ENCODE measurements at places on chromosomes 2 and 18.

DNA sequence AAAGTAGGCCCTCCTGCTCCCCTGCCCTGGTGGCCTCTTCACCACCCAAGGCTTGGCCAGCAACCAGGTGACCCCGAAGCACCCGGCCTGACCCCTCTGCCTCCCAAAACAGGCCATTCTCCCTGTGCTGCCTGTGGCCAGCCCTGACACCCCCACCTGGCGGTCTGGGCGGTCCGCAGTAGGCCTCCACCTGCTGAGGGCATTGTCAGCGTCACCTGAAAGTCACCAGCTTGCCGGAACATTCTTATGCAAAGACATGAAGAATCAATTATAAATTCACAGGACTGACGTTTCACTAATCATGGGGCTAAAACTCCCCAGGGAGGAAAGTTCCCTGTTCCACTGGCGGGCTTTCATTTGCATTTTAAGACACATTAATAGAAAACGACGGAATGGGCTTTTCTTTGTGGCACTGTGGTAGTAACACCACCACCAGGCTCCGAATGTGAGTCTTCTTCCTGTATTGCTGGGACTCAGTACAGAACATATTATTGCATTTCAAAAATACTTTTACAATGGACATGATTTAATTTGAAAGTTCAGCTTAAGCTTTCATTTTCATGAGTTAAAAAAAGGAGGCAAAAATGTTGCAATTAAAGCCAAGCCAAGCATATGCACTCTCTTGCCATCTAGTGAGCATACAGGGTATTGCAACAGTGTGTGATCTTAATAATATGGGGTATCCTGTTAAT is 57.4 kb downstream of the ADI1 start:
- no peak for DNase-seq

DNA sequence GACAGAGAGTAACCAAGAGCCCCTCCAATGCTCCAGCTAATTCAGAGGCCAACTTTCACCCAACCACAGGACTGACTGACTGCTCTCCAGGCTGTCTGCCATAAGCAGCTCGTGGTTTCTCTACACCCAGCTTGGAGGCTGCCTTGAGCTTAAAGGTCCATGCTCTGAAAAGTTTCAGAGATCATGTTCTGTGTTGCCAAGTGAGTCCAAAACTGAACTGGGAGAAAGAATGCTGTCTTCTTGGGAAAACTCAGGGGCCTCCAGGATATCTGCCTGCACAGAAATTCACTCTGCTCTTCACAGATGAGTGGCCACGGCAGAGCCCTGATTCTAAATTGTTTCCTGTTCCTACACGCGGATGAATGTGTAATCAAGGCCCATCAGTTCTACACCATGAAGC is 51.1 kb downstream of the LPIN2 start:
- DNase-seq: no peak

GRCh38 chr18:58175122-58175785 is 131.2 kb downstream of the NEDD4L start:
- no peak for DNase-seq

GRCh38 chr18:56702946-56703345 is 51.8 kb downstream of the WDR7 start:
- DNase-seq: no peak

DNA sequence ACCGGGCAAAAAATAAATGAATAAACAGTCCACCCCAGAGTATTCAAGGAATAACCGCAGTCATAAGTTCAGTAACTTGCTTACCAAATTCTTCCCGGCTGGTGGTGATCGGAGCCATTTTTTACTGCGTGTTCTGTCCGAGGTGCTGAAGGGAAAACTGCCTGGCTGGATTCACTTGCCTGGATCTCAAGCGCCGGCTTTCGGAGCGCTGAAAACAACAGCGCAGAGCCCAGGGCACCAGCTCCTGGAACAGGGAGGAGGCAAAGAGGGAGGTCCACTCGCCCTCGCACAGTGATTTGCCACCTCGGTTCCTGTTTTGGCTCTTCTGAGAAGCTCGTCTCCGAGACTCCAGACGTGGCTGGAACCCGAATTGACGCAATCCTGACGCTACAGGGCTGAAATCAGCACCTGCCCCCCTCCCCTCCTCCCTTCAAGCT is at the start of gene SYT4:
Gene SYT4 (minus strand): TSS at position 327 of the 437 bp plus-strand sequence. CDS start 209 bp downstream, at position 118.
- no peak for DNase-seq

DNA sequence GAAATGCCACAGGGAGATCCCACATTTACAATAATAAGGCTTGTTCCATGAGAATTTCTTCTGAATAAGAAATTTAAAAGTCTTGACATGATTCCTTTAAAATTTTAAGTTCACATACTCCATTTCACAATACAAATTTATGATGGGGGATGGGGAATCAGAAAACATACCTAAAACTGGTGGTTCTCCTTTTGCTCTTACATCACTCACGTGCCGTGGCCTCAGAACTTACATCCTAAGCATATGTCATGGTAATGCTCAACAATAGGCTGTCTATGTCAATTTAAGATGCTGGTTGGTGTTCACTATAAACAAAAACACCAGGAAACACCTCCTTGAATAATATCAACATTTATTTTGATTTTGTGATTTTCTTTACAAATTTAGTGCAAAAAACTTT is 12.8 kb downstream of the UPP2 start:
- no peak for DNase-seq

GRCh38 chr18:8816816-8817215 is 111.5 kb downstream of the MTCL1 start:
- no peak for DNase-seq

- DNase-seq: no peak
Observed at GRCh38 chr2:7083580-7084509, 166.6 kb downstream of the RNF144A start.

DNA sequence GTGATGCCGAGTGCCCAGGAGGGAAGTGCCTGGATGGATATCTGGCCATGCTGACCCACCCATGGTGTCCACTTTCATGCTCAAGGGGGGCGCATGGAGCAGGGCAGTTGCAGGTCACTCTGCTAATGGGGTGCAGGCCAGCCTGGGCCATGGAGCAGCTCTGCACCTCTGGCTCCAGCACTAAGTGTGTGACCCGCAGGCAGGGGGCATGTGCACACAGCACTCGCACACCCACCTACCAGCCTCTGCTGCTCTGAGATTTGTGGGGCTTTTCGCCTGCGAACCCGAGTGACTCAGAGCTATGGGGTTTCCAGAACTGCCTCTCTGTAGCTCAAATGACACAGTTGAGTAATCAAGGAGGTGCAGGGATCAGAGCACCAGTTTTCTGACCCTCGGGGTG is 66.2 kb downstream of the CYP26B1 start:
- DNase-seq: no peak

DNA sequence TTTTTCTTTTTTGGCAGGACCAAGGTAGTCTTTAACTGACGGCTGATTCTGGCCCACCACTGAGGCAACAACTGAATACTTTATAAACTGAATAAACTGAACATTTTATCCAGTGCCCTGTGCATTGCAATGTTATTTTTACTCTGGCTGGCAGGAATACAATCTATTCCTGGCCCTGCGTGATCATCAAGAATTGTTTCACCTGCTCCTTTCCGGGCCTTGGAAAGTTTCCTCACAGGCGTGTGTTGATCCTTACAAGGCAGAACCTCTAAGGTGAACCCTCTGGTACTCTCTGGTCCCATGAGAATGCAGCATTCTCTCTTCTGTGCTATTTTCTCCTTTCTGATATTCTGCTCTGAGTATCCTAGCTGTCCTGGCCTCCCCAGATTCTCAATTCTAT is 113.7 kb upstream of the KLHL29 start:
- DNase-seq: no peak

- DNase-seq: no peak
Observed at GRCh38 chr2:145905371-145905770, 1385.5 kb upstream of the ZEB2 start.

GRCh38 chr2:19476327-19476726 is 117.9 kb upstream of the OSR1 start:
- no peak for DNase-seq

GRCh38 chr2:33680644-33681363 is 81.7 kb upstream of the FAM98A start:
- DNase-seq: no peak

DNA sequence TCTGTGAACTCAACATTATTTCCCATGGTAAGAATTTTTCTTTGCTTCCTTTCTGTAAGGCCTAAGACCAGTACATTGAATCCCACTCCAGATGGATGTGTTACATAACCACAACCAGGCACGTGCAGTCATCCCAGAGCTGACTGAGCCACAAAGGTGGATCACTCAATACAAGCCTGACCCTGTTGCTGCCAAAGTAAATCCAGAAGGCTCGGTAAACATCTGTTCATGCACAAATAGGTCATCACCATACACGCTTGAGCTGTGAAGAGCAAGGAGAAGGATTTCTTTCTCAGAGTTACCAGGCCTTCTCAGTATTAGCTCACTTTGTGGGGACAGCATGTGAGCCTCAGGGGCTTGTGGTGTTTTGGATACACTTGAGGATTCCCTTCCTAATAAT is 791.4 kb upstream of the FANCL start:
- DNase-seq: no peak

DNA sequence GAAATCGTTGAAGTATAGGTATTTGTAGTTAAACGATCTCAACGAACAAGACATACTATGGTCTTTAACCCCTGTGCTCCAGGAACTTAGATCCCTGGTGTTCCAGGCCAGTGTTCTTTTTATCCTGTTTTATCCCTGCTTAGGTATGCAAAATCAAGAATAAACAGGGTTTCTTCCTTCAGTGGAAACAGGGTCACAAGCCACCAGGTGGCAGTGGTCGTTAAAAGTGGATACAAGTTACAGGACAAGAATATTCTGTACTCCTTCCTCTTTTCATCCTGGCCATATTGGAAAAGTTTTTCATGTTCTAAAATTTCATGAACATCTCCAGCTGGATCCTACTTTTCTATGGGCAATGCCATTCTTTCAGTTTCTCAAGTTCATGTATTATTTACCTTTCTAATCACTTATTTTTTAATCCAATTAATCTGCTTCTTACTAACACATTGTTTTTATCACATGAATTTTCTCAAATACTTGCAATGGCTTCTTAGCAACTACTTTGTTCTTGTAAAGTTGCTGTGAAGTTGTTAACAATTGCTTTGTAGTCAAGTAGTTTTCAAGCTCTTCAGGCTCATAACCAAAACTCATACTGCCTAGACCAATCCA is 16.4 kb upstream of the HNMT start:
- DNase-seq: no peak

- no peak for DNase-seq
Observed at GRCh38 chr2:118853651-118854291, 6.3 kb upstream of the EN1 start.

DNA sequence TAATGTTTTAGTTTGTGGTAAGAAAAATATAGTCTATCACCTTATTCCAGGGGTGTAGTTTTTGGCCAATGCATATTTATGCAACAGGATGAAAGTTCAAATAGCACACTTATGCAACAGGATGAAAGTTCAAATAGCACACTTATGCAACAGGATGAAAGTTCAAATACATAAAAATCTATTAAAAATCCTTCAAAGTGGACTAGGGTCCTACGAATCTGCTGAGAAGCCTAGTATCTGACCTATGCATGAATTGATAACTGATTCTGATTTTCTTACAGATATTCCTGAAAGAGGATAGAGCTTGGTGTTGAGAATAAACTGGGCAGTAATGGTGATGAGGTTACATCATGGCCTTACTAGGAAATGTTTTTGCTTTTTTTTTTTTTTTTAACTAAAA is 2.8 kb downstream of the PECR start:
- no peak for DNase-seq

DNA sequence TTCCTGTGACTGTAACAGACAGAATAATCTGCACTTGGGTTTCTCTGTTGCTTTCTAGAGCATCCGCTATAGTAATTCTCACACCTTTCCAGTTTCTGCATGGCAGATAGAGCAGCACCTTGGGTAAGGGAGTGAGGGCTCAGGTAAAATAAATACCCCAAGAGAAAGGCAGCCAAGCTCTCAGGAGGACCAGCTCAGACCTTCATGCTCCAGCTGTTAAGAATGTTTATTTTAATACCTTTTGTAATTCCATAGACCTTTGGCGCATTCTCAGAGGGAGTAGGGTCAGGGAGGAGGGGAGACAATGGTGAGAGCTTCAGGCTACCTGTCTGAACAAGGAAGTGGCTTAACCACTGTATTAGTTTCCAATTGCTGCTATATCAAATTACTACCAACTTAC is 16.2 kb upstream of the TMEM178A start:
- DNase-seq: no peak

DNA sequence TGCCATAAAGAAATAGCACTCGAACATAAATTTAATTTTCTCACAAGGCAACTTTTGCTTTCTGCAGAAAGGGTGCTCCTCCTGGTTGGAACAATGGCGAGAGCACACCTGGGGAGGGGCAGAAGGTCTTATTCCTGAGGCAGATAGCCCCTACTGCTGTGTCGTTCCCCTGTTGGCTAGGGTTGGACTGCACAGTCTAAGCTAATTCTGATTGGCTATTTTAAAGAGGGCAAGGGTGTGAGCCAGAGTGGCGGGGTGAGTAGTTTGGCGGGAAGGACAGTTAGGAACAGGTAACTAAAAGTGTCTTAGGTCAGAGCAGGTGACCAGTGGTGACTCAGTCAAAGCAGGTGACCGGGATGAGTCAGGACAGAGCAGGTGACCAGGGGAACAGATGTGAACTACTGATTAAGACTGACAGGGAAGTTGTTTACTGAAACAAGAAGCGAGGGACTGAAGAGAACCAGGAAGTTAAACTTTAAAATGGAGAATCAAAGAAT is 49.7 kb upstream of the AGAP1 start:
- DNase-seq: no peak

Measured in stimulated activated CD4-positive, alpha-beta T cell treated with anti-CD3 and anti-CD28 coated beads, Interleukin-12 subunit alpha, Interleukin-12 subunit beta, amount 100 ng/mL, for 24 hours (primary cell).